Ecto neural progenitor cell (in vitro differentiated cells): ENCODE measurements at places on chromosomes 16 and 17.

DNA sequence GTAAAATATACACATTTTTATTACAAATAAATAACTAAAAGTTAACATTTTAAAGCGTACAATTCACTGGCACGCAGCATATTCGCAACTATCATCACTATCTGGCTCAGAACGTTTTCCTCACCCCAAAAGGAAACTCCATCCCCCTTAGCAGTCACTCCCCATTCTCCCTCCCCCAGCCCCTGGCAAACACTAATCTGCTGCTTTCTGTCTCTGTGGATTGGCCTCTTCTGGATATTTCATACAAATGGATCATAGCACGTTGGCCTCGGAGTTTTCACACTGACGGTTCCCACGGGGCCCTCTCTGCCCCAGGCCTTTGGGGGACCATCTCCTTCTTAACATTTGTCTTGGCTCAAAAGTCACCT is 64.6 kb downstream of the RTN4RL1 start:
- no peak for DNase-seq

GRCh38 chr17:48444516-48445247 is 14.7 kb upstream of the SKAP1 start:
- DNase-seq, result no peak

GRCh38 chr16:24007391-24007790 is 171.6 kb downstream of the PRKCB start:
- DNase-seq, result no peak

GRCh38 chr16:56233795-56234566 is 42.7 kb downstream of the GNAO1 start:
- DNase-seq, result no peak

DNA sequence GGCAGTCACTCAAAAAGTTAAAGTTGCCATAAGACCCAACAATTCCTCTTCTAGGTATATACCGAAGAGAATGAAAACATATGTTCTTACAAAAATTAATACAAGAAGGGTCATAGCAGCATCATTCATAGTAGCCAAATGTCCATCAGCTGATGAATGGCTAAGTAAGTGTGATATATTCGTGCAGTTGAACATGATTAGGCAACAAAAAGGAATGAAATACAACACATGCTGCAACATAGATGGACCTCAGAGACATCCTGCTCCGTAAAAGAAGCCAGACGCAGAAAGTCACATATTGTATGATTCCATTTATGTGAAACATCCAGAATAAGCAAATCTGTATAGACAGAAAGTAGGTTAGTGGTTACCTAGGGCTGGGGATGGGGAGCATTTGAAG is 229.4 kb upstream of the CACNG5 start:
- DNase-seq, result no peak

GRCh38 chr16:67661886-67662652 is 1.3 kb downstream of the PARD6A start:
- DNase-seq, result no peak

DNA sequence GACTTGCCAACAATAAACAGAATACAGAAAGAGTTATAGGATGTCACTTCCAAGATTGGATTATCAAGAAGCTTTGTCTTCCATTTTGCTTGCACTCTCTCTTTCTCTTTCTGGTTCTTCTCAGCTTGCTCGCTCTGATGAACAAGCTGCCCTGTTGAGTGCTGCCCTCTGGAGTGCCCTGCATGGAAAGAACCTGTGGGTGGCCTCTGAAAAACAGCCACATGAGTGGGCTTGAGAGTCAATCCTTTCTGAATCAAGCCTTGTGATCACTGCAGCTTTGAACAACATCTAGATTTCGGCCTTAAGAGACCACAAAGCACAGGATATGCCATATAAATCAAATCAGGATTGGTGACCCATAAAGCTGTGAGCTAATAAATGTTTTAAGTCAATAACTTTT is 185.1 kb downstream of the KIF2B start:
- DNase-seq, result no peak

GRCh38 chr17:62761884-62762283 is 46.2 kb downstream of the MARCHF10 start:
- peak; percentile 82 for DNase-seq

DNA sequence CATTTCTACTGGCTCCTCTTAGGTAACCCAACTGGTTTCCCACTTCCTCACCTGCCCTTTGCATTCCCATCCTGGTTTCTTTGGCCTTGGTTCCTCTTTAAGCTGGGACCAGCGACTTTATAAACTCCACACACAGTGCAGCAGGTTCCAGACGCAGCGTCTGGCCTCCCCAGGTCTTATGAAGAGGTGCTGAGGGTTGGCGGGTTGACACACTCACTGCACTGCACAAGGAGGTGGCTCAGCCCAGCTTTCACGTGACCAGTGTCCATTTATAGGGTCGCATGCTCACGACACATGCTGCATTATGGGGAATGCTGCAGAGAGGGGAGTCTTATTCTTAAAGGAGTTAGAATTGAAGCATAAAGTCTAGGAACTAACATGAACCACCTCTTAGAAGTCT is 70.8 kb downstream of the ZFHX3 start:
- no peak for DNase-seq
